ENCODE measurements at places on chromosomes 16 and 17. TPM values are rescaled to one million over a fixed set of nuclear protein-coding genes. Genes with fewer than 3 reads are reported as not detected.

DNA sequence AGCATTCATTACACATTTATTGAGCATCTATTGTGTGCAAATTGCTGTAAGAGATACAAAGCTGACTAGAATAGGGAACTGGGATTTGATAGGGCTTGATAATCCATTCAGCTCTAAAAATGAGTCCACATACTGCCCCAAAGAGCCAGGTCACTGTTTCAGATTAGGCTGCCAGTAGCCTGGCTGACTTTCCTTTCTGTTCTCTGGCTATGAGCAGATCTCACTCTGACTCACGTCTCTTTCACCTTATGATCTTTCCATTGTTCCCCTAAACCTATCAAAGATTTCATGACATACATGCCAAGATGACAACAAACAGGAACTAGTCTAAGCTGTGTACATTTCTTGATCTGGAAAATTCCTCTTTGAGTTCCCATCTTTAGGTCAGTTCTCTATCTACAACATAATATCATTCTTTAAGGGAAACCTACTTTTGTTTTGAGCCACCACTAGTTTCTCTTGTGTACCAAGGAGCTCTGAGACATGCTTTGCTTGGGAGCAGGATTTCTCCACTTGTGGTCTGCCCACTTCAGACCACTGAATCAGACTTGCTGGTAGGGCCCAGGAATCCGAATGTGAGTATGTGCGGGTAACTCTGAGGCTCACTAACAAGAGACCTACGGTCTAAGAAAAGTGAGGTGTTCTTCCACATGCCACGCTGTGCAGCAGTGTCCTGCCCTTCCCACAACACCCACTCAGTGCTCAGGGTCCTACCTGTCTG, 40.9 kb upstream of the ICAM2 start:
- DNase-seq, result no peak

GRCh38 chr17:41505809-41506767, 676 bp upstream of the KRT13 start:
- DNase-seq, result no peak

DNA sequence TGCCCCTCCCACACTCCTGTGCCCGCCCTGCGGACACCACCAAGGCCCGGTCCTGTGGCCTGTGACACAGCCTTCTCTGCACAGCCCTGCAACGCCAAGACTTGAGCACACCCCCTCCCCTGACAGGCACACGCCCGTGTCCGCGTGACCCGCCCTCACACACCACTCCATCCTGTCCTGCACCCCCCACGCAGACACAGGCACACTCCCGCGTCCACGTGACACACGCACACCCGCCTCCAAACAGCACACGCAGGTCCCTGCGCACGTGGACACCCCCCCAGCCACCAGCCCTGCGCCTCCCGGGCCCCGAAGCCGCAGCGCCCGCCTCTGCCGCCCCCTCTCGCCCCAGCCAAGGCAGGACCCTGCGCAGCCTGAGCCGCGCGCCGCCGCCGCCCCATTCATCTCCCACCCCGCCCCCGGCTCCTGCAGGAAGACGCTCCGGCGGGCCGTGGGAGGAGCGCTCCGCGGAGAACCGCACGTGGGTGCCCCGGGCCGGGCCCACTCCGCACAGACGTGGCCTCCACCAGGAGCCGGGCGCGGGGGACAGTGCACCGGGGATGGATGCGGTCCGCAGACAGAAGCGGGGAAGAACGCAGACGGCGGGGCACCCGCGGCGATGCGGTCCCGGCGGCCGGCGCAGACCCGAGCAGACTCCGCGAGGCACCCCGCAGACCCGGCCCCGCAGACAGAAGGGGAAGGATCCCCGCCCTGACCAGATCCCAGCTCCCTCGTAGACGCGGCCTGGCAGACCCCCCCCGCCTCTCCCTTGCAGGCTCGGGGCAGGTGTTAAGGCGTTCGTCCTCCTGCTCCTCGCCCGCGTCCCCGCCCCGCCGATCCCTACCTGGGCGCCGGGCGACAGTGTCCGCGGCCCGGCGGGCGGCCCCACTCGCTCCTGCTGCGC, 506 bp downstream of the CAMKK1 start:
- peak; percentile 74 for DNase-seq

MMP28 gene
- total RNA-seq, result 0.75 TPM

All from activated naive CD8-positive, alpha-beta T cell treated with anti-CD3 and anti-CD28 coated beads, Interleukin-2, amount 10 ng/mL, durations not matched to agents 7 days and 5 days (primary cell).